ENCODE measurements at places on chromosomes 2 and 18.
A peak's percentile ranks its signal among the peaks of the same experiment; 100 is the strongest.

DNA sequence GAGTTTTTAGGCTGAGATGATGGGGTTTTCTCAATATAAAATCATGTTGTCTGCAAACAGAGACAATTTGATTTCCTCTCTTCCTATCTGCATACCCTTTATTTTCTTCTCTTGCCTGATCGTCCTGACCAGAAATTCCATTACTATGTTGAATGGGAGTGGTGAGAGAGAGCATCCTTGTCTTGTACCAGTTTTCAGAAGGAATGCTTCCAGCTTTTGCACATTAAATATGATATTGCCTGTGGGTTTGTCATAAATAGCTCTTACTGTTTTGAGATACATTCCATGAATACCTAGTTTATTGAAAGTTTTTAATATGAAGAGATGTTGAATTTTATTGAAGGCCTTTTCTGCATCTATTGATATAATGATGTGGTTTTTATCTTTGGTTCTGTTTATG, 181.8 kb downstream of the GBX2 start:
- no peak for DNase-seq

DNA sequence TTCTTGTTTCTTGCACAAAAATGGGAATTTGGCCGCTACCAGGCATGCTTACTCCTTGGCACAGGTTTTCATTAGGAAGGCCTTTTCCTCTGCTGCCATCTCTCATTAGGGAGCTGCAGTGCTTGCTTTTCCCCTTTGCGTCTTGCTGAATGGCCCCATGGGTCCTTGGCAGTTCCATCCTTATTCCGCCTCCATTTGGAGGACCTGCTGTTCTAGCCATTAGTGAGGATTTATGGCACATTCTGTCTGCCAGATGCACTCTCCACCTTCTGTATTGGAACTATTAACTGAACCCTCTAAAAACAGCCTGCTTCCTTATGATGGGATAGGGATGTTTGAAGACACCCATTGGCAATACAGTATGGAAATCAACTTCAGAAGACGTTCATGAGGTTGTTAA, 103.5 kb upstream of the NOSTRIN start:
- DNase-seq, result no peak

GRCh38 chr2:108022628-108023027, 36.3 kb downstream of the SLC5A7 start:
- DNase-seq, result no peak

GRCh38 chr18:34977838-34978532, 63.2 kb upstream of the MAPRE2 start:
- peak; percentile 28 for DNase-seq

DNA sequence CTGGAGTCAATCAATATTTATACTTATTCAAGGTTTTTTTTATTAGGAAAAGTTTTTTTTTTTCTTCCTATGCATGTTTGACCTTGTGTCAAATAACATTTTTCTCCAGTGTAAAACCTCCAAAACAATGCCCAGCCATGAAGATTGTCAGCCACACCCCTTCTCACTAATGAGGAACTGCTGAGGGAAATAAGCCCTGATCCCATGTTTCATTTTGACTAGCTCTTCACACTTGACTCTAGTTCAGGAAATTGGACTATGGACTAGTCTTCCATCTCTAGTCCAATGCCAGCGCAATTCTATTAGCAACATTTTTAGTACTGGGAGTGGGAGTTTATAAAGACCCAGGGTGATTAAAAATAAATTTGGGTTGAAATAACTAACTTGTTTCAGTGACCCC, 275.6 kb upstream of the CXCR4 start:
- DNase-seq, result no peak

DNA sequence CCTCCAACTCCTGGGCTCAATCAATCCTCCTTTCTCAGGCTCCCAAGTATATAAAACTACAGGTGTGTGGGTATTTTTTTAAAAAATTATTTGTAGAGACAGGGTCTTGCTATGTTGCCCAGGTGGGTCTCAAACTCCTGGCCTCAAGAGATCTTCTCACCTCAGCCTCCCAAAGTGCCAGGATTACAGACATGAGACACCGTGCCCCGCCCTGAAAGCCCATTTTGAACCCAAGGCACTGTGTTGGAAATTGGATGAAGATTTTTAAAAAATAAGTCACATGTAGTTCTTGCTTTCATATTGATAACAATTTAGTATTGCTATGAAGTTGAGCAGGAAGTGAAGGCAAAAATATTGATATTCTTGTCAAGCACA, 472.5 kb upstream of the TNP1 start:
- no peak for DNase-seq

GRCh38 chr2:190467575-190468083, 59.5 kb downstream of the MFSD6 start:
- DNase-seq, result no peak

DNA sequence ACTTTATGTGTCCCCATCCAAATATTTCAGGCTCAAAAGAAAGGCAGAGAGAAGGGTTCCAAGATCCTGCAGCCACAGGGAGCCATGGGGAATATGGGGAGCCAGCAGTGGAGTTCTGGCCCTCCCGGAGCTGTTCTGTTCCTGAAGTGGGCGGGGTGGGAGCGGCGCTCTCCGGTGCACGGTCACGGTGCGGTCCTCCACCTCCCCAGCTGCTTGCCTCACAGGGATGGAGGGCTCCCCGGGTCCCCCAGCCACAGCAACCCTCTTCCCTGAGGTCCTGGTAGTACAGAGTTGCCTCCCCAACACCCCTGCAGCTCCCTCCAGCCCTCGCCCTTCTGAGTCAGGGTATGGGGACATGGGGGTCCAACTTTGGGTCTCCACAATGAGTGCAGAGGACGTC, 26.2 kb upstream of the SNED1 start:
- DNase-seq, result no peak

GRCh38 chr2:20560891-20561636, 89.8 kb downstream of the HS1BP3 start:
- no peak for DNase-seq

- DNase-seq, result no peak
These were observed 159.6 kb downstream of the RND3 start for GRCh38 chr2:150327564-150328489.

GRCh38 chr2:148914463-148914862, 39.4 kb downstream of the KIF5C start:
- DNase-seq, result no peak

GRCh38 chr18:39435996-39436395, 1870.4 kb upstream of the CELF4 start:
- no peak for DNase-seq

DNA sequence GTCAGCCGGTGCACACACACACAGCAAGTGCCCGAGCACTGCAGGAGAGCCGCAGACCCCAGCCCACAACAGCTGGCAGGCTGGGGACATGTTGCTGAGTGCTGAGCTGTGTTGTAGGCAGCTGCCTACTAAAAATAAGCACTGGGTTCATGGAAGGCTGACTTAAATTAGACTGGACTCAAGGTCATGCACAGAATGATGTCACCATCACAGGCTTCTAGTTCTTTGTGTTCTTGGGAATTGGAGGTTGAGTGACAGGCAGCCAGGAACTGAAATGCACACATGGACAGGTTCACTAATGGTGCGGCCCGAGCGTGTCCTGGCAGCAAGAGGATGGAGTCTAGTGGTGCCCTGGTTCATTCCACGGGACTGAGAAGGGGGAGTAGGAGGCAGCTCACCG, 71.3 kb downstream of the VWA3B start:
- DNase-seq, result no peak

GRCh38 chr2:216003876-216004696, 9.3 kb downstream of the MREG start:
- DNase-seq, result no peak

DNA sequence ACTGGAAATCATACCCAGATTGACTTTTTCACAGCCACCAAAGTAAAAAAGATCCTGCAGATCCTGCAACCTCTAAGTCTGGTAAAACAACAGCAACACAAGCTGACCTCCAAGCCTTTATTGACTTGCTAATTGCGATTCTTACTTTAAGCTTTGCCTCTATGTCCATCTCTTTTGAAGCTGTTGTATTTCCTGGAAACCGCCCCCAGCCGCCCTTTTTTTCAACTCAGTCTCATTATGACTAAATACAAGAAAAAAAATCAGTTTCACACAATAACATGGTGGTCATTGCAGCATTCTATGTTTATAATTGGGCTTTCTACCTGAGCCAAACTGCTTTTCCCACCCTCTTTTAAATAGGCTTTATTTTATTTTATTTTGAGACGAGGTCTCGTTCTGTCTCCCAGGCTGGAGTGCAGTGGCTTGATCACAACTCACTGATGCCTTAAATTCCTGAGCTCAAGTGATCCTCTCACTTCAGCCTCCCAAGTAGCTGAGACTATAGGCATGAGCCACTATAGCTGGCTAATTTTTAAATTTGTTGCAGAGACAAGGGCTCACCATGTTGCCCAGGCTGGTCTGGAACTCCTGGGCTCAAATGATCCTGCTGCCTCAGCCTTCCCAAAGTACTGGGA, 76.2 kb downstream of the MOGAT1 start:
- DNase-seq, result peak; percentile 28

DNA sequence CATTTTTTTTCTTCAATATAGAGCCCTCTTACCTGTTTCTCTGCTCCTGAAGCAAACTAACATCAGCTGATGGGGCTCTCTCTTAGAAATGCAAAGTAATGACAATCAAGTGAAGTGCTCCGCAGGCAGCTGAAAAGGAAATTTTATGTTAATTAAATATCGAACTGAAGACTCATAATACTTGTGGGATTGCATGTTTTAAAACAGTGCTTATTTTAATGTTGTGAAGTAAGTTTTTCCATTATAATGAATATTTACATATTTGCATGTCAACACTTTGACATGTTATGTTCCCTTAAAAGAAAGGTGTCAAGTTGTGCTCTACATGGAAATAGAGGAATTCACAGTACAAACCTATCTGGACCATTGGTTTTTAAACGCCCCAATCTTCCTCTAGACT, 97.1 kb downstream of the EML6 start:
- no peak for DNase-seq

DNA sequence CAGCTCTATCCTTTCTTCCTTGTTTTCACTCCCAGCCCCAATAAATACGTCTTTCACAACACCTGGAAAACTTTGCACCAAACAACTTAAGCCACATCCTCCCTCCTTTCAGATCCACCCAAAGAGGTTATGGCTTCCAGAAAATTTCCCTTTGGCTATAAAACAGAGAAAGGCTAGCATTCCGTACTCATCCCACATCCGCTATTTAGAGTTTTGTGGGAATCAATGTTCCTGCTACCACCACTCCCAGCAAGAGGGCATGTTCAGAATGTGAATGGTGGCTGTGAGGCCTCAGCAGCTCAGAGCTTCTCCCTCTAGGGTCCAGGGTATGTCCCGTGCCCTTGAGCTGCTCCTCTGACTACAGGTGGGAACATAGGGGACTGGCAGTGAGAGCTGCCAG, 214.6 kb downstream of the NCK2 start:
- DNase-seq, result no peak

DNA sequence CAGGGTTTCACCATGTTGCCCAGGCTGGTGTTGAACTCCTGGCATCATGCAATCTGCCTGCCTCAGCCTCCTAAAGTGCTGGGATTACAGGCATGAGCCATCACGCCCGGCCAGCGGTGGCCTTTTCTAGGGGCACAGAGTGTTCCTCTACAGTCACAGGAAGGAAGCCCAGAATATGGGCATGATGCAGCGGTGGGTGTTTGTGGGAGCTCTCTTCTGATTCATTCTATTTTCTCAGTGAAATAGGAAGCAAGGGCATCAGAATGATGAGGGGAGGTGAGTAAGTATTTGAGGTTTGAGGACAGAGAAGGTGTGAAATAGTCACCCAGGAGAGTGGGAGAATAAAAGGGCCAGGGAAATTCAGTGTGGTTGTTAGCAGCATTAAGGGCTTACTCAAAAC, 70.3 kb upstream of the PSME4 start:
- no peak for DNase-seq

DNA sequence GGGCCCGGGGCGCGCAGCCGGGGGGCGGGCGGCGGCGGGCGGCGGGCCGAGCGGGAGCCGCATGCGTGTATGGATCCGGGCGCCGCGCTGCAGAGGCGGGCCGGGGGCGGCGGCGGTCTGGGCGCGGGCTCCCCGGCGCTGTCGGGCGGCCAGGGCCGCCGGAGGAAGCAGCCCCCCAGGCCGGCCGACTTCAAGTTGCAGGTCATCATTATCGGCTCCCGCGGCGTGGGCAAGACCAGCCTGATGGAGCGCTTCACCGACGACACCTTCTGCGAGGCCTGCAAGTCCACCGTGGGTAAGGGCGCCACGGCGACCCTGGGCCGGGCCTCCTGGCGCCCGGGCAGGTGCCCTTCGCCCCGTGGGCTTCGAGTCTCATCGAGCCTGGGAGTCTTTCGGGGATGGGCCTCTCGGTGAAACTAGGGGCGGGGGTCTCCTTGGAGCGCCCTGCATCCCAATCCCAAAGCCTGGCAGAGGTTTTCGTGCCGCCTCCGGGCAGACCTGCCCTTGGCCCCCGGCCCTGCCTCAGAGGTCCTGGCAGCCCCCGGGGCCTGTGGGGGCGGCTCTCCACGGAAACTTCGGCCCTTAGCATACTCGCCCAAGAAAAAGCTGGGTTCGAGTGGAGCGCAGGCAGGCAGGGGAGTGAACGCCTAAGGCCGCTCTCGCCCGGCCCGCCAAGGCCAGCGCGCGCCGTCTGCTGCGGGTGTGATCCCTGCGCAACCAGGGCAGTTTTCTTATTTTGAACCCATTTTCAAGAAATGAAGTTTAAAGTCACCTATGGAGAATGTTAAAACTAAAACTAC, 622 bp downstream of the RAB12 start:
- no peak for DNase-seq

DNA sequence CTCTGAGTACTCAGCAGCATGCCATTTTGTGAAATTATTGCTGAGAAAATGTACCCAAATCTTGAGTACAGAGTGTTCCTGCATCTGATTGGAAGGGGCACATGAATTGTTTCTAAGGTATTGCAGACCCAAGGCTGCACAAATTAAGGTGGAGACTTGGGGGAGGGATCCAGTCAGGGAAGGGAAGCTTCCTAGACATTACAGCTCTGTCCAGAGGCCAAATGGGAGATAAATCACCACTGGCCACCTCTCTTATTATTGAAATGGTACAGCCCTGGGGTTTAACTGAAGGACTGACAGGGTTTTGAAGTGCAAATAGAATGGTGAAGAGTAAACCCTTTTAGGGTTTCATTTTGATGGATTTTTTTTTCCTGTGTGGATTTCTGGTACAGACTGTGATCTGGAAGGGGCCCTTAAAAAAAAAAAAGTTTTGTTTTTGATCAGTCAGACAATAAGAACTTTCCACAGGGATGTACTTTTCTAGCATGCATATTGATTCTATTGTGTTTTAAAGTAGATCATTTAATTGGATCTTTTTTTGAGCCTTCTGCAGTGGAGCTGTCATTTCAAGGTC, 119.4 kb downstream of the GREB1L start:
- no peak for DNase-seq

DNA sequence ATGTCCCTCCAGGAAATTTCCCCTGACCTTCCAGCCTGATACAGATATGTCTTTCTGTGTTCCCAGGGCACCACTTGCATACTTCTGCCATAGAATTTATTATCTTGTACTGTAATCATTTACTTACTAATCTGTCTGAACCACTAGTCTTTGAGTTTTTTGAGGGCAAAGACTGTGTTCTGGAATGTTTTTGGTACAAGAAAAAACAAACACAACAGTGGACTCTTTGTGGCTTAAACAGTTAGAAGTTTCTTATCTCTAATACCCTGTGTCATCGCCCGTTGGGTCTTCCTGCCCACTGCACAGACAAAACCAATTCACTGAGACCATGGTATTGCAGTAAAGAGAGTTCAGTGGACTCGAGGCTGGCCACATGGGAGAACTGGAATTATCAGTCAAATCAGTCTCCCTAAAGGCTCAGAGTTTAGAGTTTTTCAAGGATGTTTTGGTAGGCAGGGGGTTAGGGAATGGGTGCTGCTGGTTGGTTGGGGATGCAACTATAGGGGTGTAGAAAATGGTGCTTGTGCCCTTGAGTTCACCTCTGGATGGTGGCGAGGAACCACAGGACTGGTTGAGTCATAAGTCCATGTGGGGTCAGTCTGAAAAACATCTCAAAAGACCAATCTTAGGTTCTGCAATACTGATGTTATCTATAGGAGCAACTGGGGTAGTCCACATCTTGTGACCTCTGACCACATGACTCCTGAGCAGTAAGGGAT, 20.3 kb downstream of the RALB start:
- DNase-seq, result no peak

Measured in GM13977 (cell line).